Fibroblast of the conjunctiva (primary cell): ENCODE measurements at places on chromosomes 5 and 9.
A peak's percentile ranks its signal among the peaks of the same experiment; 100 is the strongest.

DNA sequence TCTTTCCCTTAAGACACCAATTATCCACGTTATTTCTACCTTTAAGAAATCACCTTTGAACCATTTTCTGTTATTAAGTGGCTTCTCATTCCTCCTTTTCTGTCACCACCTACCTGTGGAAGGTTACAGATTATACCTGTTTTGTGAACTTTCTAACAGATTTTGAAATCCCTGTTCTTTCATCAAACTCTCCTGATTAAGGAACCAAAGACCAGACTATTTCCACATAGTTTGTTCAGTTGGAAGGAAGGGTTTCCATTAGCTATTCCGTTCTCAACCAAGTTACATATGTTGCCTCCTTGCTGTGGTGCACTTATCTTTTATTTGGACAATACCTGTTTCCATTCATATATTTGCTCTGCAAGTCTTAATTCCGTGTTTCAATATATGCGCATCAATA is 343.6 kb downstream of the ADGRV1 start:
- DNase-seq: no peak

DNA sequence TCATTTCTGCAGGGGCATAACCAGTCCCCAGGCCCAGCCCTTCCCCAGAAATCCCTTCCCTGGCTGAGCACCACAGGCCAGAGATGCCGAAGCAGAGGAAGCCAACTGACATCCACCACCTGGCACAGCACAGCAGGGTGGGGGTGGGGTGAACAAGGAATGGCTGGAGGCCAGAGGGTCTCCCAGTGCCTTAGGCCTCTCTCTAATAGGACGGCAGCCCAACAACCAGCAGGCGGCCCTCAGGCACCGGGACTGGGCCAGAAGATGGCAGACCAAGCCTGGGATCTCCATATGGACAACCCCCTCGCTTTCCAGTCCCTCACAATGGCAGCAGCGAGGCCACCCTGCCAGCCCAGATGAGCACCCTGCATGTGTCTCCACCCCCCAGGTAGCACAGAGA is 13.2 kb downstream of the PDLIM4 start:
- DNase-seq: no peak

- no peak for DNase-seq
Observed at GRCh38 chr5:112419164-112419985, at the start of gene EPB41L4A. Gene EPB41L4A (minus strand): TSS chr5:112419277. CDS start chr5:112419039, 238 bp downstream.

- DNase-seq: peak; percentile 77
Observed at GRCh38 chr9:86486891-86487837, 133.0 kb upstream of the TUT7 start.

GRCh38 chr5:164475339-164475977 is 970.0 kb downstream of the MAT2B start:
- DNase-seq: peak; percentile 21

DNA sequence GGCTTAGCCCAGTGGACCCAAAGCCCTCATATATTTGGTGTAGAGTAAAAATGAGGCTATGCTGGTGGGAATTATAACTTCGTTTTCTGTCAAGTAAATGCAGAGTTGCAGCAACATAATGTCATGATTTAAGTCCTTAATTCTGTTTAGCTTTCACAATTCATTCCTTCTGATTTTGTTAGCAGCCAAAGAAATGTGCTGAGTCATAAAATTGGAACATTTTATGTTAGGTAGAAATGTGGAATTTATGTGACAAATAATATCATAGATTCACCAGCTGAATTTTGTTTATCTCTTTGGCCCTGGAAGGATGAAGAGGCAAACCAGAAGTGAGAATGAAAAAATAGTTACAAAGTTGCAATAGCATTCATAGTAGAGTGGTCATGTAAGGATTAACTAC is 247.0 kb downstream of the TRPM3 start:
- no peak for DNase-seq

GRCh38 chr5:58299256-58299655 is 160.6 kb downstream of the PLK2 start:
- DNase-seq: no peak

- DNase-seq: no peak
Observed at GRCh38 chr5:80254767-80255430, 949 bp downstream of the SERINC5 start.

GRCh38 chr9:125999504-125999881 is 252.3 kb downstream of the PBX3 start:
- DNase-seq: no peak

DNA sequence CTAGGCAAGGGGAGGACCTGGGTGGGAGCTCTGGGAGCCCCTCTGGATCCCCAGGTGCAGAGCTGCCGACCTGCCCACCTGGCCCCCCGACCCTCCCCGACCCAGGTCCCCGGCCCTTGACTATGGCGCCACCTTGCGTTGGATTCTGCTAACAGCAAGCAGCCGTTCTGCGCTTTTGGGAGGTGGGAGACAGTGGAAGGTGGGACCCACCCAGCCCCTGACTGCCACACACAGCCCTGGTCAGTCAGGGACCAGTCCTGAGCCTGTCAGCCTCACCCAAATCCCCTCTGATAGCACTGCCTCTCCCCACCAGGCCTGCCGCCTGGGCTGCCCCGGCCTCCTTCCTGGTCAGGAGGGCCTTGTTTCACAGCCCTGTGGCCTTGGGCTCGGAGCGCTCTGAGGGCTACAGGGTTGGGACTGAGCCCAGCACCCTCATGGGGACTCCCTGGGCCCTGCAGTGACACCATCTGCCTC is 77.9 kb downstream of the HMCN2 start:
- DNase-seq: no peak

GRCh38 chr9:110809038-110809595 is 140.5 kb downstream of the MUSK start:
- DNase-seq: no peak

- no peak for DNase-seq
Observed at GRCh38 chr5:143206196-143207053, 197.1 kb downstream of the NR3C1 start.

DNA sequence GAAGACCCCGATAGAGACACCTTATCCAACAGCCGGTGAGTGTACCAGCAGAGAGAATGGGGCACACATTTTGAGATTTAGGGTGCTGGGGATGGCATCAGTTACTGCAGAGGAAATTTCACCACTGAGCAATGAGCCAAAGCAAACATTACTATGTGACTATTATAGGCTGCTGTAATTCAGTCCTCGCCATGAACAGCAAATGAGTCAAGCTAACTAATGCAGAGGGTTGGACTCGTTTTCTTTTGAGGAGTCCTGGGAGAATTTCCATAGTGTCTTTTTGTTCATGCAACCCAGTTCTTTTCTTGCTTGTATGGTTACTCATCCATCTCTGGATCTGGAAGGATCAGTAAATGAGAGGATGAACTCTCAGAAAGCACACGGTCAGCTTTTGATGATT is 323.8 kb downstream of the PSAT1 start:
- DNase-seq: peak; percentile 43

- peak; percentile 53 for DNase-seq
Observed at GRCh38 chr9:123063177-123063598, 29.7 kb downstream of the GPR21 start.

DNA sequence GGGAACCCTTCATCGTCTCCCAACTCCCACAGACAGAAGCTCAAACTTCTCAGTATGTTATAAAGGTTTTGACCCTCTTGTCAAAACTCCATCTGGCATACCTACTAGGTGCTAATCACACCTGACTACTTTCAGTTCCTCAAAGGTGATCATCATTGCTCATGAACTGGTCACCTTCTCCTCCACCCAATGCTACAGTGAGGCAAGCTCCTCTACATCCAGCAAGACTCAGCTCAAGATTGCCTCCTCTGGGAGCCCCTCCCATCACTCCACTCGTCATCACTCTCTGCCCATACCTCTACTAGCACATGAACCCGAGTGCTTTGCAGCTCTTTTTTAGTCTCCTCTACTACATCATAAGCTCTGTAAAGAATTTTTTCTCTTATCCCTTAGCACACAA is 102.4 kb downstream of the LPAR1 start:
- no peak for DNase-seq

DNA sequence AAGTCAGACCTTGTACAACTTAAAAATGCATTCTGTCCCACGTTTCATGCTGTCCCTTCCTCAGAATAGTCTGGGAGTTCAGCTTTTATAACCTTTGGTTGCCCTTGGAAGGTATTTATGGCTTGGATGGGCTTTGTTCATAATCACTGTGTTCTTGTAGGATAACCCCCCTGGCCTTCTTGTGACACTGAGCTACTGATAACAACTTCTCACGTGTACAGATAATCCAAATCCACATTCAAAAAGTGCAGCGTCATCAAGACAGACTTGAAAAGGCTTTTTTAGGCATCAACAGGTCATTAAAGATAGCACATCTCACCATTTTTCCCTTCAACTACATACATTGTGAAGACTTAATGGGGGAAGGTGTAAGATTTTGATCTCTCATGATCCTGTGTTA is 42.0 kb downstream of the SLC1A3 start:
- DNase-seq: no peak

GRCh38 chr5:97231025-97231636 is 48.1 kb upstream of the RIOK2 start:
- DNase-seq: peak; percentile 59

GRCh38 chr9:80881940-80882339 is 807.4 kb downstream of the TLE1 start:
- DNase-seq: no peak

DNA sequence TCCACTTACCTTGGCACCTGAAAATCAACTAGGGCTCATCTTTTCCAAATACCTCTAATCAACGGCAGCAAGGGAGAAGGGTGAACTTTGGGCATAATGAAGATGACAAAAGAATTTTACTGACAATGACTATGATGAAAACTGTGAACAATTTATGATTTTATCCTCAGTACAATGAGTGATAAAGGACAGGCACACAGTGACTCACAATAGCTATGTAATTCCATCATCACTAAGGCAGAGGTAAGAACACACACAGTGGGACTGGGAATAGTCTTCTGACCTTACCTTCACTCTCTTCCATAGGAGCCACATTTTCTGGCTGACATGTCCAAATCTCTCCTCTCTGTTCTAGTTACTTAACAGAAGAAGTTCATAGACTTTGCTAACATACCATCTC is 26.1 kb upstream of the KCNV2 start:
- no peak for DNase-seq

- peak; percentile 49 for DNase-seq
Observed at GRCh38 chr9:89122949-89123348, 55.7 kb downstream of the SHC3 start.

DNA sequence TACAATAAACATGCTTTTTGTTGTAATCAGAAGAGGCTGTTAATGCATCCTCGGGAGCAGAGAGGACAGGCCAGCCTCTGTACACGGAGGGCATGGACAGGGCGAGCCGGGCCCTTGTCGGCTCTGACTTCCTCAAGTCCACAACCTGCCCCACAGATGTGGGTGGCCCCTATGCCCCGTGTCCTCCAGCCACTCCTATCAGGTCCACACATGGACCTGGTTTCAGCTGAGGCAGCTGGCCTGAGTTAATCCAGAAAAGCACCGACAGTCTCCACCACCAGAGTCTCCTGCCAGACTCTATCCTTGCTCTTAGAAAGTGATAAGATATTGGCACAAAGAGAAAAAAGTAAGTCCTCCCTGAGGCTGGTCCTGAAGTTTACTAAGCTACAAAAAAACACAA is 52.4 kb upstream of the PHYKPL start:
- no peak for DNase-seq

- DNase-seq: no peak
Observed at GRCh38 chr9:69030851-69031645, 4.5 kb upstream of the FXN start.

GRCh38 chr5:135711911-135712310 is 122.6 kb upstream of the SLC25A48 start:
- DNase-seq: no peak

DNA sequence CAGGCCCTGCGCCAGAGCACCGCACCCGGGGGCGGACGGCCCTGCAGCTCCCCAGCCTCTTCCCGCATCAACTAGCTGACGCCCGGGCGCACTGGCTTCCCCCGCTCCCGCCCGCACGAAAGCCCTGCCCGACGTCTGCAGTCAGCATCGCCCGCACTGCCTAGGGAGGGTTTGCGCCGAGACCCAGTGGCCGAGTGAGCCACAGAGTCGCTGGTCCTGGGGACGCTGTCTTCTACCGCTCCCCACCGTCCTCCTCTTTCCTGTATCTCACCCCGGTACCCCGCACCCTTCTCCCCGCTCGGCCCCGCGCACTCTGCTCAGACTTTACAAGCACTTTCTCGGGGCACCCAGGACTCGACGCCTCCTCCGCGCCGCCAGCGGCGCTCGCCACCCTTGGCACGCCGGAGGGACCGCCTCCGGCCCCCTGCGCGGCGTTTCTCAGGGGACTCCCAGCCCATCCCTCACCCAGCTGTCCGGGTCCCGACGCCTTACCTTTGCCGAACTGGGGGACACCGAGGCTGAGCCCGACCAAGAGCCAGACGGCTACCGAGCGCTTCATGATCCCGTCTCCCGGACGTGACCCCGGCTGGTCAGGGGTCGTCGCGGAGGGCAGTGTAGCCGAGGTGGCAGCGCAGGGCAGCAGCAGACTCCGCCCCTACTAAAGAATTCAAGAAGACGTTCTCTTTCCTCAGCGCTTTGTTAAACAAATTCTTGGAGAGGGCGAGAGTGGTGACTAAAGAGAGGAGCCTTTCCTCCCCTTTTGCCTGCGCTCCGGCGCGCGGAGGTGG is 670 bp downstream of the EDIL3 start:
- no peak for DNase-seq

- no peak for DNase-seq
Observed at GRCh38 chr9:98712987-98713386, 4.3 kb upstream of the GABBR2 start.

DNA sequence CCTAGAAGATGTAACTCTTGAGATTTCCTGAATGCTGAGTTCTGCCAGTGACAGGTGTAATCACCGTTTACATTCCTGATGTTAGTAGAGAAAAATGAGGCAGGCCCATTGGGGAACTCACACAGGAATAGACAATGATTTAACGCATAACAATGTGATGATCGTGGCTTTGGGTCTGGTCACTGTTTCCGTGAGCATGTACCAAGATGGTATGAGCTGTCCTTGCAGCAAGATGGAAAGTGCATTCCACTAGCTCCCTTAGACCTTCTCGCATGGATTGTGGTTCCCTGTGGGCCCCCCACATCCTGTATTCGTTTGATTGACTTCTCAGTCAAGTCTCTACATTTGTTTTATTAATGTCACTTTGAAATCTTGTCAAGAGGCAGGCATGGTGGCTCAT is 124.0 kb upstream of the DAP start:
- no peak for DNase-seq

DNA sequence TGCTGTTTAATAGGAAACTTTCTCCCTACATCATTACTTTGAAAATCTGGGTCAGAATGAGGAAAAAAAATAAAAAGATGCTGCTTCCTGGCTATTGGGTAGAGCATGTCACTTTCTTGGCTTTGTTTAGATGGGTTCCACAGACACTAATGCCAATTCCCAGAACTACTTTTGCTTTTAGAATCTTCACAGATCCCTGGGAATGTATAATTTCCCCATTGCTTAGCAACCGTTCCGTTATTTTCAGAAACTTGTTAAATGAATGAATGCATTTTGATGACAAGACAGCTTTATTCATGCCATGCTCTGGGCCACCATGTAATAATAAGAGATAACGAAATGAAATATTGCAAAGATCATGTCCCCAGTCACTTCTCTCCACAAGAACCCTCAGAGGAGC is 126.5 kb upstream of the TRPC7 start:
- DNase-seq: no peak
